Jurkat, Clone E6-1 (cell line): ENCODE measurements at places on chromosomes 2 and 18.

- DNase-seq: no peak
Observed at GRCh38 chr2:229884775-229885699, 36.8 kb downstream of the TRIP12 start.

DNA sequence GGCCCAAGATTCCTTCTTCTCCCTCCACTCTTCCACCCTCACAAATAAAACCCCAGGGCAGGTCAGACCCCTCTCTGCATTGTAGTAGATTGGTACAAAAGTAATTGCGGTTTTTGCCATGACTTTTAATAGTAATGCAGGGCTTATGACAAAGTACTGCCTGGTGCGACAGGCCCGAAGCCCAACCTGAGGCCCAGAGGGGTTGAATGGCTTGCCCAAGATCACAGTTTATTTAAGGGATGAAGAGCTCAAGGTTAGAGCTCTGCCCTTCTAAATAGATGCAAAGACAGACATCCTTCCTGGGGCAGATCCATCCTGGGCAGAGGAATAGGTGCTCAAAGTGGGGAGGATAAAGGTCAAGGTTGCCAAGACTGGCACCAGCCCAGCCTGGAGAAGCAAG lies 899 bp upstream of the PSTPIP2 start:
- no peak for DNase-seq

DNA sequence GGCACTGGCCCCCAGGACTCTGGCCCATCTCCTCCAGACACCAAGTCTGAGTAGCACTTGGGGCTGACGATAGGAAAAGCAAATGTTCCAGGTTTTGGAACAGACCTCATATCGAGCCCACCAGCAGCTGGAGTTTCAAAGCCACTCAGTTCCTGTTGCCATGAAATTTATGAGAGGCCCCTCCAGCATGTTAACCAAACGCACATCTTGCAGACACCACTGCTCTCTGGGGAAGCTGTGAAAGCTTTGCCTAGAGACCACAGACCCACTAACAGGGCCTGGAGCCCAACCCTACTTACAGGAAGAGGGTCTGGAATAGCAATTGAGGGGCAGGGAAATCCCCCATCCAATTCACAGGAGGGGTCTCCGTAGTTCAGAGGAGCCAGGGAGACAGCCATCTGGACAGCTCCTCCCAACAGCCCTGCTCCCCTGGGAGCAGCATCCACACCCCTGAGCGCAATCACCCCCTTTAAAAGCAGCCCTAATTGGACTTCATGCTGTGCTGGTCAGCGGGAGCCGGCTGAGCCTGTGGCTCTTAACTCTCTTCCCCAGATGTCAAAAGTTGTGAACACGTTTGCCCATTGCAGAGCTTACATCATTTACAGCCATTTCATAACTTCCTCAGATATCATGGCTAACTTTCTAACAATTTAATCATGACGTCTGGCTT lies 81.3 kb downstream of the TGFA start:
- DNase-seq: no peak

DNA sequence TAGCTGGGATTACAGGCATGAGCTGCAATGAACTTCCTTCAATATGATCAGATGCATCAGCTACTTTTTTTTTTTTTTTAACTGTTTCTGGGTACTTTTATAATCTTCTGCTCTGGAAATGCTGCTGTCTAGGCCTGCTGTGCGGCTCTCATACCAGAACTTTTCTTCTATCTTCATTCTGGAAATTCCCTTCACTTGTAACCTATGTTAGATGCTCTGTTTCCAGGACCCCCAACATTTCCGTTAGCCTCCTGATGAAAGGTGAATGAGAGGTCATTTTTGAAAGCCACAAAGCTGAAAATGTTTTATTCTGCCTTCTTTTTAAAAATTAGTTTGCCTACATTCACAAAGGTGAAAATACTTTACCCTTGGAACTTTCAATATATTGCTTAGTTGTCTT lies 8.6 kb downstream of the AGFG1 start:
- DNase-seq: no peak

GRCh38 chr18:66495844-66496243 lies 108.0 kb downstream of the CDH19 start:
- peak; percentile 34 for DNase-seq

- no peak for DNase-seq
Observed at GRCh38 chr2:216829533-216829932, 30.3 kb downstream of the TNP1 start.

GRCh38 chr18:45782662-45783061 lies 42.8 kb upstream of the SIGLEC15 start:
- DNase-seq: no peak

DNA sequence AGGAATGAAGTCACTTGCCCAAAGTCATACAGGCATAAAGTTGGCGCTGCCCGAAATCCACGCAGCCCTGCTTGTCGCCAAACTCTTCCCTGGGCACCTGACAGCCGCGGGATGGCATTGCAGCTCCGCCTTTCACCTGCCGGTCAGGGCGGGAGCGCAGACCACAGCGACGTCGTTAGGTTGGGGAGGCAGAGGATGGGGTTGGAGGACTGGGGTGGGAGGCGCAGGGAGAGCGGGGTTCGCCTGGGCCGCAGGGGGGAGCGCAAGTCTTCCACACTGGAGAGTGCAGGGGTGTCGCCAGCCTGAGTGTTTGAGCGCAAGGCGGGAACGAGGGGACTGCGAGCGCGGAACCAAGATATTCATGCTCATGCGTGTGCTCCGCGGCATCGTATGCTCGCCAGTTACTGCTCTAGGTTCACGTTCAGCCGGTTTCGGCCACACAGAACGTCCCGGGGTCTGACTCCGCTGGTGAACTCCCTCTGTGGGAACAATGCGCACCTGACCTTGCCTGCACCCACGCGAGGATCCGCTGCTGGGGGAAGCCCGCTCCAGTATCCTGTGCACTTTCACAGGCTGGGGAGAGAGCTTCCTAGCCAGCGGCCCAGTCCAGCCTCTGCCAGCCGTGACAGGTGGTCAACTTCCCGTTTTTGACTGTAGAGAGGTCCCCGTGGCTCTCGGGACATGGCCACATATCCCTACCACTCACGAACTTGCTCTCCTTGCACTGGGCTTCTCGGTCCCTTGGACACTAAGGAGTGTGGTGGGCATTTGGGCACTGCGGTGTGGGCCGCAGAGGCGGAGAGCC lies 767 bp upstream of the NPPC start:
- DNase-seq: no peak

- DNase-seq: no peak
Observed at GRCh38 chr18:56460581-56460980, 177.8 kb downstream of the TXNL1 start.

- no peak for DNase-seq
Observed at GRCh38 chr2:215811003-215811402, 202.3 kb downstream of the MREG start.

GRCh38 chr2:26616706-26617587 lies 24.2 kb downstream of the CIB4 start:
- no peak for DNase-seq

GRCh38 chr2:8440029-8440778 lies 241.7 kb upstream of the ID2 start:
- no peak for DNase-seq

DNA sequence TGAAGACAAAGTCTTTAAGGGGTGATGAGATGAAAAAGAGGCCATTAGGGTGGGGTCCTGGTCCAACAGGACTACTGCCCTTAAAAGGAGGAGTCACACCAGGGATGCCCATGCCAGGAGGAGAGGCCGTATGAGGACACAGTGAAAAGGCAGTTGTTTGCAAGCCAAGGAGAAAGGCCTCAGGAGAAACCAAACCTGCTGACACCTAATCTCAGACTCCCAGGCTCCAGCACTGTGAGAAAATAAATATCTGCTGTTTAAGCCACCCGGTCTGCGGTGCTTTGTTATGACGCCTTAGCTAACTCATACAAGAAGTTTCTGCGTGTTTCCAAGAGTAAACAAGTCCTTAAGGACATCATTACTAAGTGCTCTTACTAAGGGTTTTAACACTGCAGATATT lies 93.6 kb downstream of the DNER start:
- no peak for DNase-seq

GRCh38 chr2:65751408-65751807 lies 319.0 kb upstream of the SPRED2 start:
- no peak for DNase-seq

GRCh38 chr2:11559066-11559785 lies 25.4 kb downstream of the GREB1 start:
- DNase-seq: no peak

- DNase-seq: no peak
Observed at GRCh38 chr18:31487246-31488015, 10.5 kb upstream of the DSG2 start.

DNA sequence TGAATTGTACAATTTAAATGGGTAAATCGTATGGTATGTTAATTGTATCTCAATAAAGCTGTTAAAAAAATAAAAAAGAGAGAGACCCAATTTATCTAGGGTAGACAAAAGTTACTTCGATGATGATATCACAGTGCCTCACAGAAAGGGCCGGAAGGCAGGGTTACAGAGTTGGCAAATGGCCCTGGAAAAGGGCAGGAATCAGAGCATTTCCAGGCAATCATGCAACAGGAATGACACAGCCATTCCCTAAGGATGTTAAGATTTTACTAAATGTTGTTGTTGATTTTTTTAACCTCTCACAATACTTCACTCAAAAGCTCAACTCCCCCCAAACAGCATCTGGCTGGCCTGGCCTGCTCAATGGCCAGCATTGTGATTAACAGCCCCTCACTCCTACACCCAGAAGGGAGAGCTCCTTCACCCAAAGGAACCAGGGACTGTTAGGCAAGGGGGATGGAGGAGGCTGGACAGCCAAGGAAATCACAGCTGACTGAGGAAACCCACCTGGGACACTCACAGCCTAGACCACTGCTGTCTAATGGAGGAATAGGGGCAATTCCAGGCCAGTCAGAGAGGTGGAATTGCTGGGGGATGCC lies 7.7 kb upstream of the SP100 start:
- no peak for DNase-seq

- DNase-seq: no peak
Observed at GRCh38 chr2:45943219-45944044, 292.0 kb downstream of the PRKCE start.

GRCh38 chr2:193824474-193824873 lies 1629.7 kb upstream of the TMEFF2 start:
- no peak for DNase-seq

DNA sequence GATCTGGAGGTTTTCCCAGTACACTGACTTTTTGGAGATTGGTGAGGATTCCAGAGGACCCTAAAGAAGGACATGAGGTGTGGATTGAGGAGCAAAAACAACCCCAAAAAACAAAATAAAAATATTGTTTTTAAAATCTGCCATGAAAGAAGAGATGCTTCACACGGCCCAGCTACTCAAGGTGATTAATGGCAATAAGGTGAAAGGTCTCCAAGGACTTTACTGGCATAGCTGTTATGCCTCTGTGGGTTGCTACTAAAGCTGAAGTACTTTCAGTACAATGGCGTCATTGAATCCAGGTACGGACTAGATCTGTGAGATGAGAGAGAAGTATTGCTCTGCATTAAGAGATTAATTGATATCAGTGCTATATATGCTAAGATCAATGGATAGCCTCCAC lies 606.4 kb downstream of the TDRD15 start:
- DNase-seq: no peak

DNA sequence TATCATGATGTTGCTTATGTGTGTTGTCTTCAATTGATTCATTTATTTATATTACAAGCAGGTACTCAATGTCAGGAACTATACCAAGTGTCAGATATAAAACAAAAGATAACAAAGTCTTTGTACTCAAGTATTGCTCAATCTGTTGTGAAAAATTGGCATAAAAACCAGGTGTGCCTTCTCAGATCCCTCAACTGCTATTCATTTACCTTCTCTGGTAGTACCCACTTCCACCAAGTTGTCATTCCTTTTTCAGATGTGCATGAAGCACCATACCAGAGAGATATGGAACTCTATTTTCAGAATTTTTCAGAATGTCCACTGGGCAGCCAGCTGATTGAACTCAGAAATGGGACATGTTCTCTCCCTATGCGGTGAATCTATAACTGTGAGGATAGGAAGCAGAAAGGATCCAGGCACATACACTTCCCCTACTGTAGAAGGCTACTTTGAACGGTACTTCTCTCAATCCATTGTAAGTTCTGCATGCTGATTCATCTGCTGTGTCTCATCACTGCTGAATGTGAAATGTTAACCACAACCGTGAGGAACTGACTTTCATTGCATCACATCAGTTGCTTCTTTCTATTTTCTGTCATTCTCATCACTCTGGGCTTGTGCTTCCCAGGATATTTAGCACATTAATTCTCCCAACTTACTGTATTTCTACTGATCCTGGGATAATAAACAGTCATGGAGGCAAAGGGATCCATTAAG lies 1621.3 kb downstream of the SUCLG1 start:
- DNase-seq: peak; percentile 71

GRCh38 chr2:128868686-128869551 lies 550.3 kb upstream of the HS6ST1 start:
- DNase-seq: no peak

- no peak for DNase-seq
Observed at GRCh38 chr18:32879497-32879896, 106.7 kb upstream of the KLHL14 start.

DNA sequence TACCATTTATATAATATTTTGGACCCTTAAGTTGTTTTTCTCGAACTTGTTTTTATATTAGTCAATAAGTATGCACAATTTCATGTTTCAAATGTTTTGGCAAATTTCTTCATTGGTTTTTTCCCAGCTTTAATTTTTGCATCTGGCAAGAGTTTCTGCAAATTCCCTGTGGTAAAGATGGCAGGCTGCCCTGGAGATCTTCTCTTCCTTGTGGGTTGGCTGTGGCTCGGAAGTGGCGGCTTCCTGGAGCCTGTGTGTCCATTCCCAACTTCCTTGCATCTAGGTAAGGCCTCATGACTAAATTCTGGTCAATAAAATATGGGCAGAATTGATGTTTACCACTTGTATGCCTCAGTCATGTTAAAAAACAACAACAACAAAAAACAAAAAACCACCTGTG lies 818.6 kb downstream of the EPHA4 start:
- no peak for DNase-seq

DNA sequence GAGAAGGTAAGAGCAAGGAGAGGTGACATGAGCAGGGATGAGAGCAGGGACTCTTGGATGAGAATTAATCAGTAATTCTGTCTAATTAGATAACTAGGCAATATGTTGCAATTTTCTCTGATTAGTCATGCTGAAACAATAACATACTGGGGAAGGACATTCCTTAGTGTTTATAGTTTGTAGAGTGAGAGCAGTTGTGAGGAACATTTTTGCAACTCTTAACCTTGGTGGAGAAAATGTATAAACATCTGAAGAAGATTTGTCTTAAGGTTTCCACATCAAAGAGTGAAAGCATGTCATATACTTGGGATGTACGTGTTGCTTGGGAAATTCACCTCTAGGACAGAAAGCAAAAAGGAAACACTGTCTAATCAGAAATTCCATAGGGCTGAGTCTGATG lies 955.4 kb upstream of the FANCL start:
- DNase-seq: no peak

- DNase-seq: no peak
Observed at GRCh38 chr18:70425236-70425635, 136.4 kb downstream of the SOCS6 start.

DNA sequence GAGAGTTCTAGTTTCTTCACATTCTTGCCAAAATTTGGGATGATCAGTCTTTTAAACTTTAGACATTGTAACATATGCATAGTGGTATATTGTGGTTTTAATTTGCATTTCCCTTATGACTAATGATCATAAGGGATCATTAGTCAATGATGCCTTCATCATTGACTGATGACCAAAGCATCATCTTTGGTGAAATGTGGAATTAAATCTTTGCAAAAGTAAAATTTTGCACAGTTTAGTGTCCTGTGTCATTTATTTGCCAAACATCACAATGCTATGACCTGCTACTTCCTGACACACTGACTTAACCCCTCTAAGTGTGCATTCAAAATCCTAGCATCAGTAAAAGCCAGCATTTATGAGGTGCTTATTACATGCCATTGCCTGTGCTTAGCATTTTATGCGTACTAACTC lies 58.9 kb upstream of the SLC1A4 start:
- DNase-seq: no peak

- peak; percentile 27 for DNase-seq
Observed at GRCh38 chr18:68660354-68661183, 54.3 kb downstream of the TMX3 start.
